ENCODE measurements at places on chromosomes 4 and X. TPM values are rescaled to one million over a fixed set of nuclear protein-coding genes. Genes with fewer than 3 reads are reported as not detected.

DNA sequence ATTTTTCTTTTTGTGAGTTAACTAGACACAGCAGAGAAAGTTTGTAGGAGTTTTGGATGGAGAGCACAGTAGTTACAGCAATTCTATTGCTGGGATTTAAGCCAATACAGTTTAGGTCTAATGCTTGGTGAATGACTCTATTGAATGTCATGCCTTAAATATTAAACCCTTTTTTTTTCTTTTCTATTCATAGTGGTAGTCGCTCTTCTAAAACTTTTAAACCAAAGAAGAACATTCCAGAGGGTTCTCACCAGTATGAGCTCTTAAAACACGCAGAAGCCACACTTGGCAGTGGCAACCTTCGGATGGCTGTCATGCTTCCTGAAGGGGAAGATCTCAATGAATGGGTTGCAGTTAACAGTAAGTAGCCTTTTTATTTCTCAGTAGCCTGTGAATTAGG is 34.8 kb upstream of the DCK start:
- no peak for DNase-seq

DNA sequence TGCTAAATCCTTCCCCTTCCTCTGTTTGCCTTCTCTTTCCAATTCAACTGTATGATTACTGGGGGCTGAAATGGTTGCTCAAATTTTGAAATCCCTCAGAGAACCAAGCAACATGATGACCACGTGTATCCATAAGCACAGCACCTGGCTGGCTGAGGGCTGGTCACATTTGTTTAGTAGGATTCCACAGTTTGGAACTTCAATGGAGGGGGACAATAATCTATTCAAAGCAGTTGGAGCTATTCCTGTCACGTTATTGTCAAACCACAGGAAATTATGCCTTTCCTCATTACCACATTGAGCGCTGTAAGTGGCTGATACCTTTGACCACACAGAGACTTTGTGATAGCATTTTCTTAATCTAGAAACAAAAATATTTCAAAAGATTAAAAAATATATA is 7.0 kb downstream of the TMSB4X start:
- no peak for DNase-seq

DNA sequence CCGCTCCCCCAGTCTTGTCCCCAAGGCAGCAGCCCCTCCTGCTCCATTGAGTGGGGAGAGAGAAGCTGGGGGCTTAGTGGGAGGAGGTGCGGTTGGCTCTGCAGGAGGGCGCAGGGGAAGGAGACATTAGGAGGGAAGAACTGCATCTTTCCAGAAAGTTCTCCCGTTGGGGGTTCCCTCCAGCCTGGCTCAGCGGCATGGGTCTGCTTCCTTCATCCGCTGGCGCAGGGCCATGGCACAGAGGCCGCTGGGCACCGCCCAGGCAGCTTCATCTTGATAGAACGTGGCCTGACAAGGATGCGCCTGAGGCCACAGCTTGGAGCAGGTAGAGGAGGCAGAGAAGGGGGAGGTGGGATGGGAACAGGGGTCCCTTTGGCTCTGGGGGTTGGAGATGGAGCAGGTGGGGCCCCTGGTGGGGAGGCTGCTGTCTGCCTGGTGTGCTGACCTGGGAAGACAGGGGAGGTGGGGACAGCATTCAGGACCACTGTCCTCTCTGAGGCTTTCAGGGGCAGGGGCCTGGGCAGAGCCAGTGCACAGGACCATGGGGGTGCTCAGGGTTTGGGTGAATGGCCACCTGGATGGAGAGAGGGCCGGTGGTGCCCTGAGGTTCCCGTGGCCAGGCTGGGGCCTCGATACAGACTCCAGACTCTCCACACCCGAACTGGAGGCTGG is 12.1 kb downstream of the DOK7 start:
- DNase-seq: no peak

DNA sequence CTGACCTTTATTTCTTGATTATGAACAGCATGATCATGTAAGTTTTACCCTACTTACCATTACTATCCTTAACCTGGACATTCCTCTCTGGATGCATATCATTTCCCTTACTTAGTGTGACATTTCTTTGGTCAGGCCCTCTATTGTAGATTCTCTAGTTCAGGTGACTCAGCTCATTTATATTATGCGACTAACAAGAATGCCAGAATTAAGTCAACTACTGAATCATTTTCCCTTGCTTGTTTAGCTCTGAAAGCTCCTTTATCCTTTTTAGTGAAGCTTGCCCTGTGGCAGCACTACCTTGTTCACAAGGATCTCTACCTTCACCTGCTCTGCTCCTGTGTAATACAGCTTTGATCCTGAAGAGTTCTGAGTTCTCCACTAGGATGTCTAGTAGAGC is 15.1 kb upstream of the UGT2B17 start:
- DNase-seq: no peak

DNA sequence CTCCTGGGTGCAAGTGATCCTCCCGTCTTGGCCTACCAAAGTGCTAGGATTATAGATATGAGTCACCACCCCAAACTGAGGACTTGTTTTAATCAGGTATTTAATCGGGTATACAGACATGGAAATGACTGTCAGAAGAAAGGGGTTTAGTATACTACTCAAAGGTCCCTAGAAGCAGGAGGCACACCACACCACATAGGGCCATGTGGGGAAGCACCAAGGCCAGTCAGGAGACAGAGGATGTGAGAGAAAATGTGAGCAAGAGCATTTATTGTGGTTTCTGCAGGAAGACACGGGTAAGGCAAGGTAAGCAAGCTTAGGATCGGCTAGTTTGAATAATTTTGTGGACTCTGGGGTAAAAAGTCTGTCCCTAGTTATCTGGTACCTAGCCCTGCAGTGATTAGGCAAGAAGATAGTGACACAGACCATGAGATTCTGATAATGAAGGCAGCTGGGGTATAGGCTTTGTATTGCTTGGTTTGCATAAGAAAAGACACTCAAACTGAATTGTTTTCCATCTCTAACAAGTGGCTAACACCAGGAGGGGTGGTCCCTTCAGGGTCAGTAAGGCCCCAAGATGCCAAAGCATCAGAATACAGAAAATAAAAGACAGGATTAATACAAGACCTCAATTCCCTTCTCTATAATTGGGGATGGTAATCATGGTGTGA is 408.8 kb upstream of the F9 start:
- no peak for DNase-seq

DNA sequence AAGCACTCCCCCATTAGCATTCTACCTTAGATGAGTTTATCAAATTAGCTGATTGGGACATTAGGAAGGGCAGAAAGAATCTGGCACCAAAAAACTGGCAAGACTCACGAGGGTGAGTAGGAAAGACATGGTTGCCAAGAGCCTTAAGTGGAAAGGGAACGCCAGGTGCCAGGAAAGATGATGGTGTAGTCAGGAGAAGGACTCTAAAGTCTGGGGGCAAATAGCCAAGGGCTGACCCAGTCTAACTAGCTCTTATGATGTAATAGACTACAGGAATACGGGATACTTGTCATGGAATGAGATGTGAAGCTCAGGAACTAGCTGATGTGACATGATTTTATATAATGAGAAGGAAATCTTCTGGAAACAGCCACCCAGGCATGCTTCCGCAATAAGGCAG is 94.8 kb downstream of the MBNL3 start:
- no peak for DNase-seq

DNA sequence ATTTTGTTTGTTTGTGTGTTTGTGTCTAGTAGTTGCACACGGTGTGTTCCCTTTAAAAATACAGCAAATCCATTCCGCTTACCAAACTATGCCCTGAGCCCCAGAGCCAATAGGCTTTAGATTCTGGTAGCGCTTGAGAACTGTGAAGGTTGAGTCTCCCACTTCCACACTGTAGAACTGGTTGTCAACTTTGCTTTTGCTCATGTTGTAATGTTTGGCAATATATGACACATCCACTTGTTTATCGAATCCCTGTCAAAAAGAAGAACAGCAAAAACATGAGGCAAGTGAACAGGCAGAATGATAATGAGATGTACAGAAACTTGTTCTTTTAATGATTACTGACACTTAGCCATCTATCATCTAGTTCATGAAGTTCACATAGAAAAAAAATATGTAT is 200.6 kb downstream of the MAPK10 start:
- no peak for DNase-seq

- peak; percentile 62 for DNase-seq
Observed at GRCh38 chrX:46561824-46562657, 11.5 kb upstream of the CHST7 start.

DNA sequence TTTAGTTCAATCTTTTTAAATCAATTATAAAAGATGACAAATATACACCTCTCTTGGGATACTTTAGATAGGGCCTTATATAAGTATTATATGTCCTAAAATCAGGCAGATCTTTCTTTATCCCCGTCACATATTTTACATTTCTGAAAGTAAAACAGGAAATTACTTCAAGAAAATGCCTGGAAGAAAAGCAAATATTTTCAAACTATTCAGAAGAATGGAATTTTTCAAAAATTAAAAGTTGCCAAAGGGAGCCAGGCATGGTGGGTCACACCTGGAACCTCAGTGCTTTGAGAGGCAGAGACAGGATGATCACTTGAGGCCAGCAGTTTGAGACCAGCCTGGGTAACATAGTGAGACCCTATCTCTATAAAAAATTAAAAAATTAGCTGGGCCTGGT is 34.4 kb downstream of the MGARP start:
- no peak for DNase-seq

DNA sequence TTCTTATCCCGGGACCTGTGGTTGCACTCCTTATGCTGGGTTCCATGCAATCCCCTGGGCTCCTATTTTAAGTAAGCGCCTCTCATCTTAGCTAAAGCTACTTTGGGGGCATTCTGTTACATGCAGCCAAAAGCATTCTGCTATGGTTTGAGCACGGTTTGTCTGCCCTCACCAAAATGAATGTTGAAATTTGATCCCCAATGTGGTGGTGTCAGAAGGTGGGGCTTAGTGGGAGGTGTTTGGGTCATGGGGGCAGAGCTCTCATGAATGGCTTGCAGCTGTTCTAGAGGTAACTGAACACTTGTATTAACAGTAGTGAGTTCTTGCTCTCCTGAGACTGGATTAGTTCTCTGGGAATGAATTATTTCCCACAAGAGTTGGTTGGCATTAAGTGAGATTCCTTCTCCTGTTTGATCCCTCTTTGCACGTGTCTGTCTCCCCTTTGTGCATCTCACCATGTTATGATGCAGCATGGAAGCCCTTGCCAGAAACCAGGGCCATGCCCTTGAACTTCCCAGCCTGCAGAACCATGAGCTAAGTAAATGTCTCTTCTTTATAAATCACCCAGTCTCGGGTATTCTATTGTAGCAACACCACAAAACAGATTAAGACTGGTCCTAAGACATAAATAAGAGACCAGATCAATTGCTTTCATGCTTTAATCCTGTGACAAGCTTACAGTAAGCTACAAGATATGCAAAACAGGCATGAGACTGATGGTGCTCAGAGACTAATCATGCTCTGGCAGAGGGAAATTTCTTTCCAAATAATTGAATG is 141.8 kb downstream of the TSPAN5 start:
- DNase-seq: no peak

DNA sequence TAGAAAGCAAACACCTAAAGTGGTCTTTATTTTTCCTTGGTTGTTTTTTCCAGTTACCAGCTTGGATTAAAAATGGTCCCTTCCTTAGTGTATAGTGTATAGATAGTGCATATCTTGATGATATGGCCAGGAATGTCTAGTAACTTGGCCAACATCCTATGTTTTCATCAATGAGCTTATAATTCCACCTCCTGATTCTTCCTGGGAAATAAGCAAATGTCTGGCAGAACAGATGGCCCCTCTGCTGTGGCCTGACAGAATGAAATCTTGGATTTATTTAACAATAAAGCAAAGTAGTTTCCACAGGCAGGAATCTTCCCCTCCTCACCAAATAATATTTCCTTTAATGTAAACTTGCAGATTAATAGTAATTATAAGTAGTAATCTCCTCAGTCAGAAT is 6.1 kb downstream of the SCARB2 start:
- DNase-seq: no peak

DNA sequence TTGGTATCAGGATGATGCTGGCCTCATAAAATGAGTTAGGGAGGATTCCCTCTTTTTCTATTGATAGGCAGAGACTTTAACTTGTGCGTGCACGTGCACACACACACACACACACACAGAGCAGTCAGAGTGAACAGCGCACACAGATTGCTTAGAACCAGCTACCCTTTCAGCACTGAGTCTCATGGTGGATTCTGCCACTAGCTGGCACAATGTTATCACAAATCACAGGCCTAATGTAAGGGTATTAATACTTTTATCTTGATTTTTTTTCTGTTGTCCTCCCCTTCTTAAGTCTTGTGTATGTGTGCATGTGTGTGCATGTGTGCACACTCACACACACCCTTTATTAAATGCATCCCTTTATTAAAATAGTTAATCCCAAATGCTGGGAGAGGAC is 53.2 kb downstream of the HADH start:
- DNase-seq: no peak

DNA sequence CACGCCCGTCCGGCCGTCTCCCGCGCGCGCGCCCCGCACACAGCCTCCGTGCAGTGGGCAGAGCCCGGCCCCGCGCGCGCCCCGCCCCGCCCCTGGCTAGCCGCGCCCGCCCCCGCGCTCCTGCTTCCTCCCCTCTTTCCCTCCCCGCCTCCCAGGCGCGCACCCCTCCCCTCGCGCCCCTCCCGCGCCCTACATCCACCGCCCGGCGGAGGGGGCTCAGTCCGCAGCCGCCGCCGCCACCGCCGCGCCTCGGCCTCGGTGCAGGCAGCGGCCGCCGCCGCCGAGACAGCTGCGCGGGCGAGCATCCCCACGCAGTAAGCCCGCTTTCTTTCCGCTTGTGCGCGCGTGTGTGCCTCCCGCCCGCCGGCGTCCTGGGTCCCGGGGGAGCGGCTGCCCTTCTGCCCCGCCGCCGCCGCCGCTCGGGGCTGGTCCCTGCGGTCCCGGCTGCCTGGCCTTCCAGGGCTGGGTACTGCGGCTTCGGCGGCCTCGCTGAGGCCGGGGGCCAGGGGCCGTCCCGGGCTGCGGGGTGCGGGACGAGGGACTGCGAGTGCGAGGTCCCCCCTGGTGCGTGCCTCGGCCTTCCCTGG is at the start of gene FHL1:
FHL1 (plus strand) TSS at position 219 of the 587 bp plus-strand sequence.
- DNase-seq: peak; percentile 49

- DNase-seq: no peak
Observed at GRCh38 chr4:66489370-66489769, 819.1 kb upstream of the EPHA5 start.

DNA sequence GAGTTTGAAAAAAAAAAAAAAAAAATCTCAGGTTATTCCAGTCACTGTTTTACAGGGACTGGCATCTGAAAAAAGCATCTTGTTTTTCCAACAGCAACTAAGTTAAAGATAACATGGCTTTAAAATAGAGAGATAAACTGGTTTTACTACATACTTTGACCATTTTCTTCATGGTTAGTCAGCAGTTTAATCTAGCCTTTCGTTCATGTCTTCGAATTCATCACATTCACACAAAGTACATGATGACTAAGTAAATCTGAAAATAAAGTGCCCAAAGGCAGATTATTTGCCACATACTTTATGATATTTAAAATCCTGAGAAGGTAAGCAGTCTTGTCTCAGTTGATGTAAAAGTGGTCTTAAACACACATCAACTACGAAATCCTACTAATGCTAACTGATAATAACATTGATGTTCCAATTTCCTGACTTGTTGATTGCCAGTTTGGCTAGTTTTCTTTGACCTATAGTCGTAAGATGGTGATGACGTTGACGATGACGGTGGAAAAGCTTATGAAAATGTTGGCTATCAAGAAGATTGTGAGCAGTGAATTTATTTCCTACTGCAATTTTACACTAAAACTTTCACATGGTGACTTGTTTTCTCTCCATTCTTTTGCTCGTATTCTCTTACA is 540.5 kb upstream of the BOD1L1 start:
- DNase-seq: no peak

GRK4 gene
- 3.0 TPM for total RNA-seq

FAM236C gene
- total RNA-seq: not detected

MAGEC3 gene
- not detected for total RNA-seq

NR0B1 gene
- total RNA-seq: not detected

SOX3 gene
- not detected for total RNA-seq
